ENCODE measurements at places on chromosomes 16 and 17.

DNA sequence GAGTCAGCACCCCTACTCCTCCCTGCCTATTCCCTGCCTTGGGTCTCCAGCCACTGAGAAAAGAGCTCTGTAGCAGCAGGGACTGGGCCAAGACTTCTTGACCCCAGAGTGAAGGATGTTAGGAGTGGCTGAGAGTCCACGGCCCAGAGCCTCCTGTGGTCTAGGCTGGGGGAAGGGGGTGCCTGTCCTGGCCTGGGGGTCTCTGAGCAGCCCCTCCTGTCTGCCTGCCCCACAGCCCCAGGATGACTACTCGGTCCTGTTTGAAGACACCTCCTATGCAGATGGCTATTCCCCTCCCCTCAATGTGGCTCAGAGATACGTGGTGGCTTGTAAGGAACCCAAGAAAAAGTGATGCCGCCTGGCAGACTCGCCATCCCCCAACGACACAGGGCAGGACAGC, 5.5 kb downstream of the SULT1A2 start:
- DNase-seq = no peak

- no peak for DNase-seq
These were observed 113.6 kb downstream of the RAP1GAP2 start for GRCh38 chr17:2909846-2910234.

GRCh38 chr17:7479213-7480088, at the start of gene ZBTB4:
TSS of gene ZBTB4 (minus strand) at chr17:7479631. CDS start at chr17:7466801, 12,830 bp downstream.
- peak; percentile 44 for DNase-seq

GRCh38 chr16:21157632-21158031, 842 bp upstream of the LDAF1 start:
- no peak for DNase-seq

GRCh38 chr16:58649707-58650106, 20.1 kb upstream of the CNOT1 start:
- no peak for DNase-seq

GRCh38 chr17:36627101-36627500, 25.7 kb downstream of the MRM1 start:
- peak; percentile 78 for DNase-seq

DNA sequence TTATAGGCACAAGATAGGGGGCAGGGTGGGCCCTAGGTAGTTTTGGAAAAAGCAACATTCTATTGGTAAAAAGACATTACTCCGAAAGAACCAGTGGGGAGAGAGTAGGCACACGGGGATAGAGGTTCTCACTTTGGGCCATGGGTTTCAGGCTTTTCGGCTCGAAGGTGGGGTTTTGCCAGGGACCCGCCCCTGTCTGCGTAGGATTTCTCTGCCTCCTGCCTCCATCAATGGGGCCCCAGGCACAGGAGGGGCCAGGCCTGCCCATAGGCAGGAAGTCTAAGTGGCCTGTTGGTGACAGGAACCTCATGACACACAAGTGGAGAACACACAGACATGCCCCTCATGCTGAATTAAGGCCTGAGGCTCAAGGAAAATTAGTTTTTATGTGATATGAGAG, 57.5 kb downstream of the RNF213 start:
- no peak for DNase-seq

DNA sequence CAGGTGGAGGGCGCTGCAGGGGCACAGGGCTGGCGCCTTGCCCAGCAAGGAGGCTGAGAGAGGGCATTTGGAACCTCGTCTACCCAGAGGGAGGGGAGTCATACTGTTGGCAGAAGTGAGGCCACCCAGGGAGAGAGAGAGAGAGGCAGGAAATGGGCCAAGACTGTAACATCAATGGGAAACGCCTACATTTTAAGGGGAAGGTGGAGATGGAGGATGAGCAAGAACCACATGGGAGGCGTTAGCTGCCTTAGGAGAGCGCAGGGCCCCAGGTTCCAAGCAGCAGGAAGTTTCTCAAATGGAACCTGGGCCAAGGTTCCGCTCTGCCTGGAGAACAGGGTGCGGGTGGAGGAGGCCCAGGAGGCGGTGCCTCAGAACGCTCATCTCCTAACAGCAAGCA, 2.7 kb upstream of the WFDC1 start:
- peak; percentile 23 for DNase-seq
